HS-27A (cell line): ENCODE measurements at places on chromosomes 7 and 10.

DNA sequence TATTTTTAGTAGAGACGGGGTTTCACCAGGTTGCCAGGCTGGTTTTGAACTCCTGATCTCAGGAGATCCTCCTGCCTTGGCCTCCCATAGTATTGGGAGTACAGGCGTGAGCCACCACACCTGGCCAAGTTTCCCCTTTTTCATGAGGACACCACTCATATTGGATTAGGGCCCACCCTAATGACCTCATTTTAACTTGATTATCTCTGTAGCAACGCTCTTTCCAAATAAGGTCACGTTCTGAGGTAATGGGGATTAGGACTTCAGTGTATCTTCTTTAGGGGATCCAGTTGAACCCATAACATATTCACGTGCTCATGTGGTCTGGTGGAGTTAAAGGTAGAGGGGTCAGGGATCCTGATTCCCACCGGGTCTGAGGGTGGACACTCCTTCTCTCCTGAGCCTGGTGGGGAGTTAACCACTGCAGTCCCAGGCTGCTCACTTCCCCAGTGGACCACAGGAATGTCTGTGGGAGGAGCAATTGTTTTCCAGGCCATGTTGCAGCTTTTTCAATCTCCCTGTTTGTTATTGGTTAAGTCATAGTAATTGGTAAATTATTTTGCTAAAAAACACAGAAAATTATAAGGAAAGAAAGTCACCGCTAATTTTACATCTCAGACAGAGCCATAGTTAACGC, 130.5 kb downstream of the GRK5 start:
- no peak for DNase-seq

DNA sequence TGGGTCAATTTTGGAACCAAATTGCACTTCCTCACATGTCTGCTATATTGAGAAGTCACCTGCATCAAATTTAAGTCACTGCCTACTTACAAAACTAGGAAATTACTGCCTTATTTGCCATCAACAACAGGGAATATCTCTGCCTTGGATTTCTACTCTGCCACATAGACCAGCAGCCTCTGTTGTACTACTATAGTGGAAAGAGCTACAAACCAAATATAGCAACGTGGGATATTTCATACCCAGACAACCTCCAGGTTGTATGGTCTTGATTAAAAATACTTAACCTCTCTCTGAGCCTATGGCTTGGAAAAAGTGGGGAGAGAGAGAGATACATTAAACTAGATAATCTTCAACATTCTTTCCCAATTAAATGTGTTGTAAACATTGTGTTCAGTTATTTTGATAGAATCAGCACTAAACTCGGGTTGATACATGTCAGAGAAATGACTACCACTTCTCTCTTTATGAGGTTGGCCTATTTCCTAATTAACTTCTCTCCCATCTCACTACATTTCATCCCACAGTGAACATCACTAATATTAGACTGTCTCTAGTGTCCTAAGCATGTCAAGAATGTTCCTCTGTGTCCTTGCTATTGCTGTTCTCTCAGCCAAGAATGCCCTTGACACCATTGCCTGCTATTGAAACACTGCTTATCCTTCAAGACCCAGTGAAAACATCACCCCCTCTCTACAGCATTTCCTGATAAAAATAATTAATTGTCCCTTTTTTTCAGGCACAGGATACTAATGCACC, 421.2 kb downstream of the IPMK start:
- DNase-seq = no peak

GRCh38 chr7:48108959-48109847, 20.1 kb downstream of the UPP1 start:
- DNase-seq = no peak

DNA sequence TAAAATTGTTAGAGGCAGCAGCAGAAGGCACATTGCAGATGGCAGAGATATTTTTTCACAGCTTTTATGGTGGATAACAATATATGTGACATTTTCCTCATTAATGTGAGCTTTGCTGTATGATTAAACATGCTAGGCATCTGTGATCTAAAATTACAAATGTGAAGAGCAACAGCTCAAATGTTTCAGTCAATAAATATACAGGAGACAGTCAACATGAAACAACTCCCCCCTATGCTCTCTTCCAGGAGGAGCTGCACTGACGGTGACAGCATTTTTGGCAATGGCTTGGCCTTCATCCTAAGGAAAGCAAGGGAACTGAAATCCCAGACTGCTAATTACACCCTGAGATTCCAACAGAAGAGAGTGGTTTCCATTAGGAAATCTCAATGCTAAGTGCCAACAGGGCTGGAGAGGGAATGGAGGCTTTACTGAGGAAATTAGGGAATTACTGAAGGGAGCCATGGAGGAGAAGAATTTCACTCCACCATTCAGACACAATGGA, 51.4 kb upstream of the GRB10 start:
- DNase-seq = no peak

DNA sequence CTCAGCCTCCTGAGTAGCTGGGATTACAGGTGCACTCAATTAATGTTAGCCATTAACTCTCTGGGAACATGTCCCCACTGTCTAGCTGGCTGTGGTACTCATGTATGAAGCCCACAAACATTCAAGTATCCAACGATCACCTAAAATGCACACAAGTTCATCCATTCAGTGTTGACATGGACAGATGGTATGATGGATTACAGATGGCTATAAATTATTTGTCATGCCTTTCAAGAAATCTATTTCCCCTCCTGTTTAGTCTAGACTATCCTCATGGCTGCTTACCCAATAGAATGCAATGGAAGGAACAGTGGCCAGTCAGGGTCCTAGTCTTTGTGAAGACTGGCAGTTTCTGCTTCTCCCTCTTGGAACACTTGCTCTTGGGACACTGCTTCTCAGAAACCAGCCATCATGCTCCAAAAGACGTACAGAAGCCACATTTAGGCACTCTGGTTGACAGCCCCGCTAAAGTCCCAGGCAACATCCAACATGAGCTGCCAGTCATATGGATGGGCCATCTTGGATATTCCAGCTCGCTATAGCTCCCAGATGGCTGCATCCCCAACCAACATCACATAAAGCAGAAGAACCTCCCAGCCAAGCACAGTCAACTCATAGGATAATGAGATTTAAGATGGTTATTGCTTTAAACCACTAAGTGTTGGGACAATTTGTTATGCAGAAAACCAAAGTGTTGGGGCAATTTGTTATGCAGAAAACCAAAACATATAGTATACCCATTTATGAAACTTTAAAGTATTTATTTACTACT, 33.1 kb downstream of the MYL10 start:
- no peak for DNase-seq

- no peak for DNase-seq
These were observed 18.2 kb upstream of the ZNF862 start for GRCh38 chr7:149819961-149820340.
